ENCODE measurements at places on chromosomes 6 and 20.

- DNase-seq = no peak
Measured at GRCh38 chr20:47487175-47487917, 14.3 kb upstream of the NCOA3 start.

DNA sequence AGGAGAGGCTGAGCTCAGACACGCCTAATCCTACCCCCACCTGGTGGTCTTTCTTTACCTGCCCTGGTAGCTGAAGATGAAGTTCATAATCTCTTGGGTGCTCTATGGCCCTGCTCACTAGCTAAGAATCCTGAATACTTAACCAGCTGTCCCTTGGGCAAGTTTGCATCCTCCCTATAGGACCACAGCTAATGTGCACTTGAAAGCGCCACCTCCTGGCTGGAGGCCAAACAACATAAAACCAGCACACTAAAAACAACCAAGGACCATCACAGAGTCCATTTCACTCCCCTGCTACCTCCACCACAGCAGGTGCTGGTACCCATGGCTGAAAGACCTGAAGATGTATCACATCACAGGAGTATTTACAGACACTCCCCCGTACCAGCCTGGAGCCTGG lies 155.5 kb upstream of the SLC24A3 start:
- DNase-seq = no peak

GRCh38 chr20:38178581-38178980 lies 13.5 kb upstream of the TGM2 start:
- no peak for DNase-seq

DNA sequence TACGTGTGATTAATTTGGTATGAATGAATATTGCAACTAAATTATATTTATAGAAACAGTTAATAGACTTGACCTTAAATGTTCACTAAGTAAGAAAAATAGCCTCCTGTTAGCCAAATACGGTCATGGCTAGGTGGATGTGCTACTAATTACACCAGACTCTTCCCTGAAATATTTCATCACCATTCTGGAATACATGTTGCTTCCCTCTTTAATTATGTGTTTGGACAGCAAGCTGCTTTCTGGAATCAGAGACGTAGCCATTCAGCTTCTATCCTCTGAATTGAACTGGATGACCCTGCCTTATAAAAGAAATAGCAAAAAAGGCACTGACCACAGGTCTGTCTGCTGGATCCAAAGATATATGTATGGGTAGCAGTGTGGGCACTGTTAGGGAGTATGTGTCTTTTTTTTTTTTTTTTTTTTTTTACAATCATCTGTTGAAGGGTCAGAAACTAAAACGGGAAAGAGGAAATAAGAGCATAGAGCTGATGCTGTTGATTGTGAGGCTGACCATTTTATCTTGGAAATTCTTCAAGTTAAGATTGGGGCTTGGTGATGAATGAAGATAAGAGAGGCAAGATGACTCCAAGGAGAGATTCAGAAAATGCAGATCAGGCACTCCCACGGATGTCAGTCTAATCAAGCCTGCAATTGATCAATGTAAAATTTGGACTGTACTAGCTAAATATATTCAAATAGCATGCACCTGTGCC lies 283.2 kb upstream of the HSF2 start:
- no peak for DNase-seq

DNA sequence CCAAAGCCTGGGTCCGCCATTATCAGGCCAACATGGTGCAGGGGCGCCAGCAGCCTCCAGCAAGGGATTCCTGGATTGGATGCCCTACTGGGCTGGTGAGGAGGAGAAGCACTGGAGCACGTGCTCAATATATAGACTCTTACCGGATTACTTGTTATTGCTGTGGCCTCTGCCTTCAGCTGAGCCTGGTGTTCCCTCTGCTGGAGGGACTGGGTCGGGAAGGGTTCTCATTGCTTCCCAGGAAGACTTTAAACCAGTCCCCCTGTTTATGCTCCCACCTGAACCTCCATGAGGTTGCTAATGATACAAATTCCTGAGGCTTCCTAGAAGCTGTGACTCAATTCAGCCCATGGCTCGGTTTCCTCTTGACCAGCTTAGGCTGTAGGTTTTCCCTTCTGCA lies 186.7 kb upstream of the ARID1B start:
- DNase-seq = no peak

- no peak for DNase-seq
Measured at GRCh38 chr20:43490038-43490437, 17.5 kb upstream of the L3MBTL1 start.

- no peak for DNase-seq
Measured at GRCh38 chr20:17896771-17897369, 71.7 kb downstream of the SNX5 start.

- DNase-seq = no peak
Measured at GRCh38 chr6:167933847-167934246, 63.6 kb upstream of the KIF25 start.
